ENCODE measurements at places on chromosomes 11 and 22.

DNA sequence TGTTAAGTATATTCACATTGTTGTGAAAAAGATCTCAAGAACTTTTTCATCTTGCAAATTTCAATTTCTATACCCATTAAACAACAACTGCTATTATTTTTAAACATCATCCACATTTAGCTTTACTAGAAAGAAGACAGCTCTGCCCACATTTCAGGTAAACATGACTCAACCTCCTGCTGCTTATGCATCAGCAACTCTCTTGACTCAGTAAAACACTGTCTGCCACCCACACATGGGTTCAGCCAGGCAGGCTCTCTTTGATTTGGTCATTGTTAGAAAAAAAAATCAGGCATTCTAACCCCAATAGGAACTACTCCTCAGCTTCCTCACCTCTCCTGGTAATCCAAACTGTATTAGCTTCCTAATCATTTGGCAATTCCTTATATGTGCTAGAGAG, 5.1 kb upstream of the ENDOD1 start:
- H3K27me3 ChIP-seq: no peaks in the 10 kb centered on the region
- no peak overlapping the region for H3K27ac ChIP-seq
- no peak for DNase-seq
- no peaks in the 10 kb centered on the region for H3K36me3 ChIP-seq
- H3K4me1 ChIP-seq: peaks cover 8% of the 10 kb centered on the region
- H3K4me3 ChIP-seq: no peak overlapping the region

DNA sequence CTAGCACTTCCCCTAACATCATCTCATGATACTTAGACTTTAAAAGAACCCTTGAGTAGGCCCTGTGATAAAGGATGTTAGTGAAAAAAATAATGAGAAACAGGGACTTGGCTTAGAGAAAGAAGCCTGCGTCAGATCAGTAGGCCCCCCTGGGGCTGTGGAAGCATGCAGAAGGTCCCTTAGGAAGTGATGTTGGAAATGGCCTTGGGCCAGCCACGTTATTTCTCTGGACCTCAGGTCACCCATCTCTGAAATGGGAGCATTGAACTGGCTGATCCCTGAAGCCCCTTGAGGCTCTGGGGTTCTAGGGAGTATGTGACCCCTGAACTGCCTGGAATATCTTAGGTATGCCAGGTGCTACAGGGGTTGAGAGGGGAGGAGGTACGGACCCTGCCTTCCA, 40.2 kb downstream of the MCM5 start:
- no peak overlapping the region for H3K27ac ChIP-seq
- no peak overlapping the region for H3K4me3 ChIP-seq
- no peaks in the 10 kb centered on the region for H3K4me1 ChIP-seq
- no peaks in the 10 kb centered on the region for H3K36me3 ChIP-seq

- H3K4me1 ChIP-seq: no peaks in the 10 kb centered on the region
- no peaks in the 10 kb centered on the region for H3K27me3 ChIP-seq
- H3K4me3 ChIP-seq: no peak overlapping the region
- H3K27ac ChIP-seq: no peak overlapping the region
Measured at GRCh38 chr11:15229069-15229468, 114.3 kb downstream of the INSC start.

GRCh38 chr22:38959590-38959989, 2.2 kb downstream of the APOBEC3A start:
- DNase-seq: no peak
- H3K4me3 ChIP-seq: no peak overlapping the region
- H3K36me3 ChIP-seq: no peaks in the 10 kb centered on the region
- H3K27me3 ChIP-seq: no peaks in the 10 kb centered on the region
- no peaks in the 10 kb centered on the region for H3K4me1 ChIP-seq

DNA sequence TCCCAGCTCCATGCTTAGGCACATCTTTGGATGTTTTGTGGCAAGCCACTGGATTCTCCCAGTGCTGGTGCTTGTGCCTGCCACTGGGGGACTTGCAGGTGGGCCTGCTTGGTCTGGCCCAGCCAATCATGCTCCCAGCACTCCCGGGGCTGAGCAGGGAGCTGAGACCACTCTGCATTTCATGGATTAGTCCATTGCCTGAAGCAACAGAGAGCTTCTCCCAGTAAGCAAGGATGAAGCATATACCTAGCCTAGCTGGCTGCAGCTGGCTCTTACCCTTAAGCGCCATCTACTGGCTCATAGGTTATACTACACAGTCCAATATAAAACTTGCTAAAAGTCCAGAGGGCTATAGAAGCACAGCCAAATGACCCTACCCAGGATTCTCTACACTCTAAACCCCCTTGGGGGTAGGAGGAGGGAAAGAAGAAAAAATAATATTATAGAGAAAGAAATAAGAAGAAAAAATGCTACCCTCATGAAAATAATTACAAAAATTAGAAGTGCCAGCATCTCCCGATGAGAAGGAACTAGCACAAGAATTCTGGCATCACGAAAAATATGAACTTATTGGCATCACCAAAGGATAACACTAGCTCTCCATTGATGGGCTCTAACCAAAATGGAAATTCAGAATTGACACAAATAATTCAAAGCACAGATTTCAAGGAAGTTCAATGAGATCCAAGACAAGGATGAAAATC, 275.3 kb downstream of the C11orf87 start:
- H3K4me3 ChIP-seq: no peak overlapping the region
- no peaks in the 10 kb centered on the region for H3K27me3 ChIP-seq
- no peak overlapping the region for H3K27ac ChIP-seq
- no peaks in the 10 kb centered on the region for H3K4me1 ChIP-seq
- H3K36me3 ChIP-seq: no peaks in the 10 kb centered on the region

DNA sequence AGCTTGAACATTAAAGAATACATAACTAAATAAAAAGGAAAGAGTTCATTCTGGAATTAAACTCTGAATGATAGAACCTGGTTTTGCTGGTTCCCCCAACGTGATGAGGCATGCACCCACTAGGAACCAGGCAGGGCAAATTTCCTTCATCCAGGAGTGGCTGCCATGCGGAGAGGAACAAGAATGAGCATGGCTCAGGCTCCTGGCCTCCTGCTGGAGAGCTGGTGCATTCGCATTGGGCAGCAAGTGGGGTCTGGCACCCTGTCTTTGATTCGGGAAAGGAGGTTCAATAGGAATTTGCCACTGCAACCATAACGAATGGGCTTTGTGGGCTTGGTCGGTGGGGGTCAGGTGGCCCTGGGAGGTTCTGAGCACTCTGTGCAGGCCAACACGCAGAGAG, 169.8 kb upstream of the TENM4 start:
- H3K4me3 ChIP-seq: no peak overlapping the region
- no peaks in the 10 kb centered on the region for H3K27me3 ChIP-seq
- no peaks in the 10 kb centered on the region for H3K36me3 ChIP-seq
- H3K4me1 ChIP-seq: no peaks in the 10 kb centered on the region
- DNase-seq: no peak
